ENCODE measurements at places on chromosomes 6 and 20.

DNA sequence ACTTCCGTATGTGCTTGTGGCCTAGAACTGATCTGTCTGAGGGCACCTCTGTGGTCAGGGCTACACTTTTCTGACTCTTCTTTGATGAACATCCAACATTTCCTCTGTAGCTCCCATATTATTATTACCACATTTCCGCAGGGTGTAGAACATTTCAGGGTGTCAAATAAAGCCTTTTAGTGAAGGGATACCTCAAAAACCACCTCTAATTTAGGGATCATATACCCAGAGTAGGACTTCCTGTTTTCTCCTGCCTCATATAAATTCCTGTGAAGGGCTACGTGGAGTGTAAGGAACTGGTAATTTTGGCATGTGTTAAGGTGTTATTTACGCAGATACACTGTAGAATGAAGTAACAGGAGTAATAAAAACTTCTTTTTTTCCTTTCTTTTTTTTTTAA lies 5.5 kb upstream of the MUC22 start:
- DNase-seq, result no peak

DNA sequence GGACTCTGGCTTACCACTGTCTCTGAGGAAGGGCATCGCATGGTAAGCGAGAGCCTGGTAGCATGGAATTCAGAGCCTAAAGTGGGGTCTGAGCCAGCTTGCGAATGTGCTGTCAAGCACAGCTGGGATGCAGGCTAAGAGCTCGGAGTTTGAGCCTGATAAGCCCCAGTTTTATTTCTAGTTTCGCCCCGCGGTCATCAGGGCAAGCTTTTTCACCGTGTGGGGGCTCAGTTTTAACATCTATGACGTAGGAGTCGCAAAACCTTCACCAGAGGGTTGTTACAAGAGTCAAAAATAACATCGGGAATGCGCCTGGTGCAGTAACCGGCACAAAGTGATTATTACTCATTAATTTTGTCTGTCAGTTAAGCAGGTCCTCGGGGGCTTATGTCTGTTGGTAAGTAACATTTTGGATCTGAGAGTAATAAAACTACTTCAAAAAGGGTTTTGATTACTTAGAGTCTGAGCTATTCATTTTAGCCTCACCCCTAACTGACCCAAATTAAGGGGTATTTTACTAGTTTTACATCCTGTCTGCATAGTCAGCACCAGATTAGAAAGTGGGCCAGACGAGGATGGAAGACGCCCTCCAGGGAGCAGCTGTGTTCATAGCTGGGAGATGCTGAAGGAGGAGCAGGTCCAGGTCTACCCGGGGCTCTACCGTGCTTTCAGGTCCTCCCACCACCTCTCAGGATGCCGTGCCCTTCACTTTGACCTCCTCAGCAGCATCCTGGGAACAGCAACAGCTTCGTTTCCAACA lies 29.7 kb downstream of the SLC22A23 start:
- no peak for DNase-seq

DNA sequence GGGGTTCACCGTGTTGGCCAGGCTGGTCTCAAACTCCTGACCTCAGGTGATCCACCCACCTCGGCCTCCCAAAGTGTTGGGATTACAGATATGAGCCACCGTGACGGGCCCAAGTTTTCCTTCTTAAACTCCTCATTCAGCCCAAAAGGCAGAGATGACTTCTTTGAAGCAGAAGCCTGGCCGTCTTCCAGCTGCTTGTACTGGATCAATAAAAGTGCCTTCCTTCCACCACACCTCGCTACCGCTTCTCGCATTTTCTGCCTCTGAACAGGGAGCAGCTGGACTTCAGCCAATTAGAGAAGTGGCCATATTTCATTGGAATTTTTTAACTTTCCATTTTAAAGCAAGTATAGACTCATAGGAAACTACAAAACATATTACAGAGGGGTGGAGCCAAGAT lies 241.1 kb downstream of the PREX1 start:
- no peak for DNase-seq

GRCh38 chr6:80182308-80182707 lies 75.8 kb downstream of the BCKDHB start:
- no peak for DNase-seq

DNA sequence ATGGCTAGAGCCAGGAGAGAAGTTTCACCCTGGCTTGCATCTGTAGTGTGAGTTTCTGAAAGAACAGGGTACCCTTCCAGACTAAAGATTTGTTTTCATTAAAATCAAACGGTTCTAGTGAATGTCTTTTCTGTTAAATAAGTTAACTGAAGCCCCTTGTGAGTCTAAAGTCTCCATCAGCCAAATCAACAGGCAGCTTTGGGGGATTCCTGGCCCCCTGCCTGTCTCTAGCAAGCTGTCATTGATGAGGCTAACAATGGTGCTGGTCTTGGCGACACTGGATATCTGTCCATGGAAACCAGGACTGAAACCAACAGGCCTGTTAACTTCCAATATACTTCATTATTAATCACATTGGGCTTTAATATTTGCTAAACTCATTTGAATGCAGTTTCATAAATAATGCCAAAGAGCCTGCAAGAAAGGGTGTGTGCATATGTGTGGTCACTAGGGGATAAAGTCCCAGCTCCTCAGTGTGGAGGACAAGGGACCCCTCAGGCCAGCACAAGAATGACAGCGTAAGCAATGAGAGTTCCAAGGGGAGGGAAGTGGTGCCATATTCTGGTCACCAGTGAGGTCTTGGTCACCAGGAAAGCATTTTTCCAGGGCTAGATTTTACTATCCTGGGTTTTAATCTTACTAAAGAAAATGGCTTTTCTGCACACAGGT lies 9.1 kb upstream of the RNF182 start:
- DNase-seq, result no peak

DNA sequence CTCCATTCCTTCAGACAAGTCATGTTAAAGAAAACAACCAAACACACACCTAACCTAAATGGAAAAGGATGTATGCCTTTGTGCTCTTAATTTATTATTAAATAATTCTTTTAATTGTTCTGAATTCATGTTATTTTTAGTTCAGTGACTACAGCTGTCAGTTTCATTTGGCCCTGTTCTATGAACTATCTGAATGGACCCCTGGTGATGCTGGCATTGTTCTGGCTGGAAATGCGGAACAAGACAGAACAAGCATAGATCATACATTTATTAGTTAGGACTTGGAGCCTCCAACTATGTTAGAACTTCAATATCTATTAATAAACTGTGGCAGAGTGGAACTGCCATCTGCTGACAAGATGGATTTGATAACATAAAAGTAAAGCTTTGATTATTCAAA lies 5.7 kb downstream of the MAP3K7 start:
- no peak for DNase-seq

- DNase-seq, result no peak
Observed at GRCh38 chr6:40397287-40398033, 189.7 kb downstream of the LRFN2 start.

DNA sequence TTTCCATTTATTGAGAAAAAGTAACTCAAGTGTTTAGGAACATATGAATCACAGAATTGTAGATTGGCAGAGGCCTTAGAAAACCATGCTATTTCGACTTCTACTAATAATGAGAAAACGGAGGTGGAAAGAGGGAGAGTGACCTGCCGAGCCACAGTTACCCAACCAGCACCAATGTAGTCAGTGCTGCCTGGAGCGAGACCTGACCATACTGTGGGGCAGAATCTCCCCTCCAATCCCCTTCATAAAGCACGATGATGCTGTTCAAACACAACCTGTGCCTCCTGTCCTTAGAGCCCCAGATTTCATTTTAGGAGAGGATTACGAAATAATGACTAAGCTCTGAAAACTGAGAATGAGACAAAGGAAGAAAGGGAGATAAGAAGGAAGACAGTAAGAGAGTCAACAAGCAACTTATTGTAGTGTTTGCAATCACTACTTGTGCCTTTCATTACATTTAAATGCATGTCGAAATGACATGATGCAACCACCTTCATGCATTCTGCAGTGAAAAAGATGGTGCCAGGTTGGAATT lies 70.6 kb downstream of the ATXN1 start:
- DNase-seq, result no peak

DNA sequence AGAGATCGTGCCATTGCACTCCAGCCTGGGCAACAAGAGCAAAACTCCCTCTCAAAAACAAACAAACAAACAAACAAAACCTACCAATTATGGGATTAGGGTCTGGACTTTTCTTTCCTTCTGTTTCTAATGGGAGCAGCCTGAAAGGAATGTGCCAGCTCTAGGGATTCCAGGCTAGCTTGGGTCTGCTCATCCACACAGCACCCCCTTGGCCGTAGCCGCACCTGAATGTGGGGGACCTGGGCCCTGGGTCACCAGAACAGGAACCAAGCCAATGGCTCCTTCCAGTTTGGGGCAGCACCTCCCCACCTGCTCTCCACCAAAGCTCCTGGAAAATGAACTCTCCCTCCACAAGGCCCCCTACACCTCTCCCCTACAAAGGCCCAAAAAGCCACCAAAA lies 6.7 kb downstream of the CTSZ start:
- no peak for DNase-seq

GRCh38 chr6:156407334-156407733 lies 369.8 kb upstream of the ARID1B start:
- no peak for DNase-seq

DNA sequence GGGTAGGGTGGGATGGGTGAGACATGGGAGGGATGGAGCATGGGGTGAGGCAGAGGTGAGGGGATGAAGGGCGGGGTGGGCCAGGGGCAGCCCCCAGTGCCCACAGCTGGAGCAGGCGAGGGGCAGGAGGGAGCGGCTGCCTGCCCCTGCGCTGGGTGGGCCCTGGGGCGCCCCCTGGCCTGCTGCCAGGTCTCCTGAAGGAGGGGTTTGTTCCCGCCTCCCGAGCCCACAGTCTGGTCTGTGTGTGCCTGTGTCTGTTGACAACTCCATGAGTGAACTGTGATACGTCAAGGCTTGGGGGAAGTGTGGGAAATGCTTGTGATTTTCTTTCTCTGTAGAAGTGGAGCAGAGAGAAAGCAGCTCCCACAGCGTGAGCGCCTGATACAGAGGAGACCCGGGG lies 10.9 kb upstream of the MRGBP start:
- no peak for DNase-seq

GRCh38 chr20:23937303-23938117 lies 51.1 kb downstream of the GGTLC1 start:
- peak; percentile 35 for DNase-seq

DNA sequence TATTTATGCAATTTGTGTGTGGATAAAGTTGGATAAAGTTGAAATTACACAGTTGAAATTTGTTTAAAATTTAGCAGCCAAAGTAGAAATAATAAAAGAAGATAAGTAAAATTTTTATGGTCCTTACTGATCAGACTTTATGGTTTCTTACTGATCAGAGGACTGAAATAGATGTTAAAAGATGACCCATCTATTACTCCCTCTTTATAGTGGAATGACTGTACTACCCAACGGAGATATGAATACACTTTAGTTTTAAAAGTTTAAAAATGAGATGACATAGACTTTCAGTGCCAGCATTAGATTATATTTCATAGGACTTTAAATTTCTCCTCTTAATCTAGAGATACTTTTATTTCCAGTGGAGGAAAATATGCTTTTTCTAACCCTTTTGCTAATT lies 98.9 kb upstream of the ADGRF4 start:
- DNase-seq, result no peak

GRCh38 chr6:24694198-24694597 lies 24.8 kb downstream of the C6orf62 start:
- DNase-seq, result no peak

GRCh38 chr6:166650824-166651807 lies 24.1 kb upstream of the RPS6KA2 start:
- DNase-seq, result no peak

- DNase-seq, result no peak
Observed at GRCh38 chr20:48090314-48090713, 305.0 kb upstream of the SULF2 start.

GRCh38 chr6:133549371-133549801 lies 308.2 kb downstream of the EYA4 start:
- no peak for DNase-seq

- no peak for DNase-seq
Observed at GRCh38 chr6:3876101-3876500, 26.9 kb downstream of the FAM50B start.
